CD4-positive, alpha-beta T cell treated with Interleukin-2 at 100 ng/mL for 4 hours (primary cell): ENCODE measurements at places on chromosomes 5 and 9.
A peak's percentile ranks its signal among the peaks of the same experiment; 100 is the strongest.

GRCh38 chr5:116176121-116176520 is 91.3 kb downstream of the COMMD10 start:
- no peak for DNase-seq

- no peak for DNase-seq
These were observed 186.0 kb downstream of the WDR70 start for GRCh38 chr5:37565062-37565670.

DNA sequence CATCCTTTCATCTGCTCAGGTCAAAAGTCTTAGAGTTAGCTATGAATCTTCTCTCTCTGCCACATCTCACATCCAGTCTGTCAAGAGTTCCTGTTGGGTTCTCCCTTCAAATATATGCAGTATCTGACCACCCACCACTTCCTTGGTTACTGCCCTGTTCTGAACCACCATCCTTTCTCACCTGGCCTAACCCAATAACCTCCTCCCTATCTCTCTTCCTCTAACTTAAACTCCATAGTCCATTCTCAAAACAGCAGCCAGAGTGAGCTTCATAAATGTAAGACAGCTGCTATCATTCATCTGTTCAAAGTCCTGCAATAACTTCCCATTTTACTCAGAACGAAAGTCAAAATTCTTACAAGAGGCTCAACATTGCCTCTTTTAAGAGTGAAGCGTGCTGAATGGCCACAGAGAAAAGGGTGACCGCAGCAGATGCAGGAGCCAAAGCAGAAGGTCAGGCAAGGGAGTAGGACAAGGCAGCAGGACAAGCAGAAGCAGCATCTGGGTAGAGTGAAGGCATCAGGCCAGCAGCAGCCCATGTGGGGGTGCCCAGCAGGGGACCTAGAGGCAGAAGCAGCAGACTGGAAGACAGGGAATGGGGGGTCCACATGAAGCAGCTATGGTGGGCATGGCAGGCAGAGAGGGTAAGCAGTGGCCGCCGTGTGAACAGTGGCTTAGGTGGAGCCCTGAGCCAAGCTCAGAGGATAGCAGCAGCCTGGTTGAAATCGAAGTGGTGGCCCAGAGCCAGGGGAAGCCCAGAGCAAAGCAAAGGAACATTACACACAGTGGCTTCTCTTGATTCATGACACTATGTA is 39.3 kb upstream of the CDC42SE2 start:
- DNase-seq, result no peak

- no peak for DNase-seq
These were observed 264.8 kb downstream of the HSPA4 start for GRCh38 chr5:133316346-133317343.

DNA sequence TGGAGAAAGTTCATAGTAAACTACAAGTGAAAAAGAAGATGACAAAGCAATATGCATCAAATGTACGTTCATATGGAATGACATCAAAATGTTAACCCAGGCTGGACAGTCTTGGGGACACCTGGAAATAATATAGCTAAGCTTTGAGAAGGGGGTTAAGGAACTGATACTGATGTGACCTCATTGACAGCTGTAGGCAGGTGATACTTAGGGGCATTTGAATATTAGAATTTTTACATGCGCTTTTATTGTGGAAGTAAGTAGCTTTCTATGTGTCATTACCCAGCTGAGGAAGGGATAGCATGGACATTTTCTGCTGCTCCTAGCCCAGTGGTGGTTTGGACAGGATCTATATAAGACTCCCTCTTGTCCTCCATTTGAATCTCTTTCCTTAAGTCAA is 299.7 kb downstream of the CWC27 start:
- no peak for DNase-seq

GRCh38 chr9:13082796-13083195 is 196.7 kb downstream of the MPDZ start:
- DNase-seq, result no peak

GRCh38 chr5:39532511-39532910 is 107.7 kb upstream of the DAB2 start:
- no peak for DNase-seq

DNA sequence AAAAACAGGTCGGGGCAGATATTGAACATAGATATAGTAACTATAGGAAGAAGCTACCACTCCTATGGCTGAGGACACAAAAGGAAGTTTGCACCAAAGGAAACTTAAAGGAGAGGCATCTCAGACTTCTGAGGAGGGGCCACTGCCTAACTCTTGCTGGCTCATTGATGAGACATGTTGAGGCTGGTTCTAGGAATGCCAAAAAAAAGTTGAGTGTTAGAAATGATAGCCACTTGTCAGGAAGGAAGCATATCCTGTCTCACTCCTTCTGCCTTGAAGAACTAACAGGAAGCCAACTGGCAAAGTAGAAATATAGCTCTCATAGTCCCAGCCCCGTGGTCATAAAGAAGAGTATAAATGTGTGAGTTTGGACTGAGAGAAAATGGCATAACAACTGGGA is 23.3 kb upstream of the STOM start:
- no peak for DNase-seq

DNA sequence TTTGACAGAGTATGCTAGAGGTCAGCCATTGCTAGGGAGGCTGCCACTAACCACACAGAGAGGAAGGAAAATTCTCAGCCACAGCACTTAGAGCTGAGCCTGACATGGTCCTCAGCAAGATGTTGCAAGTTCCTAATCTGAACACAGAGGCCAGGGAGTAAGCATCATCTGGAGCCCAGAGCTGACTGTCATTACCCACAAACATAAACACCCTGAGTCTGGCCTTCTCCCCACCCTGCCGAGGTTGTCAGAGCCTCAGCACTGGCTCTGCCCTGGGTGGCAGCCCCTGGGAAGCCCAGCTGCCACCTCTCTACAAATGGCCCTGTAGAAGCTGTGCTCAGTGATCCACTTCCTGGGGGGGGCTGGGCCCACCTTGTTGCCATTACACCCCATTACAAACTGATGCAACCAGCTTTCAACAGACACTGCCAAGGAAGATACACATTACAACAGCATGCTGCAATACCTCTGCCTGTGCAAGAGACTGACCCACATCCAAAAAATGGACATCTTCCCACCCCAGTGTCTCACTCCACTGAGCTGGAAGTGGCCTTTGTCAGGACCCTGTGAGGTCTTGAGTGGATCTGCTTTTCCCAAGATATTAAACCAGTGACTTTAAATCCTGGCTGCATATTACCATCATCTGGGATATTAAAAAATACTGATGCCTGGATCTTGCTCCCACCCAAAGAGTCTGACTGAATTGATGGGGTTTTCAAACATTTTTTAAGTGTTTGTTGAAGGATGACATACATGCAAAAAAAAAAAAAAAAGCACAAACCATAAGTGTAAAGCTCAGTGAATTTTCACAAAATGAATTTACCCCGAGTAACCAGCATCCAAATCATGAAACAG is 33.0 kb downstream of the IRF1 start:
- DNase-seq, result peak; percentile 62

GRCh38 chr5:171736976-171737891 is 48.4 kb upstream of the SMIM23 start:
- no peak for DNase-seq

DNA sequence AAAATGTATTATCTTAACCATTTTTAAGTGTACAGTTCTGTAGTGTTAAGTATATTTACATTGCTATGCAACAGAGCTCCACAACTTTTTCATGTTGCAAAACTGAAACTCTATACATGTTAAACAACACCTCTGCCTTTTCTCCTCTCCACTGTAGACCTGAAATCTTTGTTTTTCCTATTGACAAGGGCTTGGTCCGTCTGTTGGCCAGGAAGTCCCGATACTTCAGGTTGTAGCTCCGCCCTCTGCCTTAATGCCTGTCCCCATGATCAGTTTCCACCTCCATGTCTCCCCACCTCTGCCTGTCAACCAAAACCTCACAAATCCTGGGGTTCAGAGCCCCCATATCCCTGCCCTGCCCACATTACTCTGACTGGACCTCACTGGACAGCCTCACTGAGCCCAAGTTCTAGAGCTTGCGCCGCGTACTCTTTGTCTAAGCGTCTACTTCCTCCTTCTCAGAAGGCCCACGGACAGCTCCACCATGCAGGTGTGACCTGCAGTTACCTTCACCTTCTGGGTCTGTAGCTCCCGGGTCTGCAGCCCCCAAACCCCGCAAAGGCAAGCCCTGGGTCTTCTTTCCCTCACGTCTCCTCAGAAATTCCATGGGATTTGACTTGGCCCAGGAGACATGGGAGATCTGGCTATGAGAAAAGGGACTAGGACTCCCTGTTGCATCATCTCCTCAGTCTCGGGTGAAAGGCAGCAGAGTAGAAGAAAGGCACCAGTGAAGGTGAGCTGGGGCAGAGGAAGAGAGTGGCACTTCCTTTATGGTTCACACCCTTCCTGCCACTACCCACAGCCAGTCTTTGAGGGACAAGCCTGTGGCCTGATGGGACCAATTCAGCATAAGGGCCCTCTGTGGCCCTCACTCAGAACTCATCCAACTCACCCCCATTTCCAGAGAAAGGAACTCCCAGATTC is 8.0 kb downstream of the GLIPR2 start:
- DNase-seq, result peak; percentile 43

- DNase-seq, result no peak
These were observed 57.5 kb downstream of the TEX10 start for GRCh38 chr9:100295240-100295639.

- no peak for DNase-seq
These were observed 1041.1 kb upstream of the COX7C start for GRCh38 chr5:85576666-85577065.

DNA sequence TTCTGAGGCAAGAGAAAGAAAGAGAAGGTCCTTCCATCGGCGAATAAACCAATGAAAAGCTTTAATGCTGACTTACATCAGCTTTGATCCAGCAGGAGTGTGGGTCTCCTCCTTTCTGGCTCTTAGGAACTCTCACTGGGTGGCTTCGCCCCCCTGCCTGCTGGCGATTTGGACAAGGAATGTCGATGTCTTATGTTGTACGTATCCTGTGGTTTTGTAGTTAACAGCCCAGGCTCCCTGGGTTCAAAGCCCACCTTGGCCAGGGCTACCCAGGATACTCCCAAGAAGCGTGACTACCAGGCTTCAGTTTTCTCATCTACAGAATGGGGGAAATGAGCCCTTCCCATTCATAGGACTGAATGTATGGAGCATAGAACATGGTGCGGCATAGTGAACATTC is 124.2 kb downstream of the ROR2 start:
- no peak for DNase-seq

- DNase-seq, result no peak
These were observed 441.2 kb upstream of the CHD1 start for GRCh38 chr5:99369797-99370593.

DNA sequence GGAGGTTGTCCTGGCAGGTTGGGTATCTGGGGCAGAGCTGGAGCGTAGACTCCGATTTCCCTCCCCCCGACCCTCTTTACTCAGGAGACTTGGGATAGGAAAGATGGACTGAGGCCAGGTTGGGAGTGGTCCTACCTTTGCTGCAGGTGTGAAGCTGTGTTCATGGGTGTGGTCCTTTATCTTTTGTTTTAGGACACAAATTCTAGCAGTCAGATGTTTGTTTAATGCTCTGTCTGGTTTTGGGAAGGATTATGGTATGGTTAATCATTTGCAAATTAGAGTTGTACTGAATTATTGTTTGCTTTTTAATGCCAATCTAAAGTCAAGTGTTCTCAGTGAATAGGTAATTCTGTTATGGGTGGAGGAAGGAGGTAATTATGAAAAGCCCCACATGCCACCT is 14.1 kb upstream of the FAM120AOS start:
- no peak for DNase-seq

DNA sequence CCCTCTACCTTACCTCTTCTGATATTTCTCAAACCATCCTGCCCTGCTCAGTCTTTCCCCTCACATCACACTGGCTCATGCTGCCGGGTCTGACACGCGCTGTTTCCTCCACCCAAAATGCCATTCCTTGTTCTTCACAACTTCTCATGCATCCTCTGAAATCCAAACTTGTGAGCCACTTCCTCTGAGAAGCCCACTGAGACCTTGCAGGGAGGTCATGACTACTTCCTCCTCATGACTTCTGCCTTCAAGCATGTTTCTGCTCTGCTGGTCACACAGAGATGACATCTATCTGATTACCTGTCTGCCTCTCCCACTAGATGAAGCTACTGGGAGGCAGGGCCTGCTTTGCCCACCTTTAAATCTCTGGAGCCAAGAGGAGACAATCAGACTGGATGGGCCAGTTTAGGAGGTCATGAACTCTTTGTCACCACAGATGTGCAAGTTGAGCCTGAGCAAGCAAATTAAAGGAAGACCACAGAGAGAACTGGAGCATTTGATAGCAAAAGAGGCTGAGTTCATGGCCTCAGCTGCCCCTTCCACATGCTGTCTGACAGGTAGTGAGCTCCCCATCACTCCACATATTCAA is 119.8 kb upstream of the TBC1D2 start:
- DNase-seq, result no peak

GRCh38 chr5:149060325-149060724 is 2.5 kb downstream of the SH3TC2 start:
- DNase-seq, result no peak

- DNase-seq, result no peak
These were observed 399 bp upstream of the FBN2 start for GRCh38 chr5:128538250-128539037.

DNA sequence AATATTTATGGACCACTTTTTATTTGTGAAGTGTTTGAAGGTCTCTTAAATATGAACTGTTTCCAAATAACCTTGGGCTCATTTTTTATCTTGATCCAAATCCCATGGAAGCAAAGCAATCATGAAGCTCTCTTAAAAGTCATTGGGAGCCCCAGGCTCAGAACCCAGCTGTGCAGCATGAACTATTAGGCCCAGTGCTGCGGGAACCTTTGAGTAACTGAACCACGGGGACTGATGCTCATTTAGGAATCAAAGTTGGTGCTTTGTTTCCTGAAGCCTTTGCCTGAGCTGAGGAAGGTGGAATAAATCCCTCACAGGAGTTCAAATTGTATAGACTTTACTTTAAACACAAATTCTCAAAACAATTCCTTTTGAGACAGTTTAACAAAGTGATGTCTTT is 27.8 kb downstream of the MAT2B start:
- DNase-seq, result no peak

- no peak for DNase-seq
These were observed 272.4 kb downstream of the SLF1 start for GRCh38 chr5:94890907-94891306.

GRCh38 chr9:86765746-86766430 is 181.4 kb downstream of the GAS1 start:
- no peak for DNase-seq

- no peak for DNase-seq
These were observed 20.3 kb downstream of the MED27 start for GRCh38 chr9:132059361-132059760.

- no peak for DNase-seq
These were observed 242.0 kb downstream of the CRB2 start for GRCh38 chr9:123597876-123598556.

DNA sequence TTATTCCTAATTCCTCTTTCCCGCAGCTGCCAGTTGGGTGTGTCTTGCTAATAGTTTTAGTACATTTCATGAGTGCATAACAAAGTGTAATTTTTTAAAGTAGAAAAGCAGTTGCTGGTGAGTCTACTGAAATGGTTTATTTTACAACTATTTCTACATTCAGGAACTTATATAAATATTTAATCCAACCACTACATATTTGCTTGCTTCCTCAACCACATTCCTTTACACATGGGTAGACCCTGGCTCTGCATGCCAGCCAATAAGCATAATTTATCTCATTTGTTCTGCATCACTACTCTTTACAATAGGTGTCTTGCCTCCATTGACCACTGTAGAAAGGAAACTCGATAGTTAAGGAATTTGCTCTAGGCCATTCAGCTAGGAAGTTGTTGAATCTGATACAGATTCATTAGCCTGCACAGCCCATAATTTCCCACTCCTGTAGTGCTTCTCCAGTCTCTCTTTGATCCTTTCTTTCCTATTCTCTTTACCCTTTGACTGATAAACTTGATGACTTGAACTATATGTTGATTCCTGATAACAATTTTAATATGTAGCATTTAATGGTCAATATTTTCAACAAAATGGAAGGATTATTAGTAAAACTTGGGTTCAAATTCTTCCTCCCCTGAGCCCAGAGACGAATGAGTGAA is 342.5 kb upstream of the ACTBL2 start:
- no peak for DNase-seq
